ENCODE measurements at places on chromosomes 7 and 10.

GRCh38 chr10:18020523-18020922, 68.8 kb downstream of the SLC39A12 start:
- no peak for DNase-seq

- no peak for DNase-seq
These were observed 64.0 kb upstream of the SEMA3A start for GRCh38 chr7:84258628-84259027.

GRCh38 chr7:8117195-8117594, 144.8 kb downstream of the ICA1 start:
- DNase-seq: no peak

DNA sequence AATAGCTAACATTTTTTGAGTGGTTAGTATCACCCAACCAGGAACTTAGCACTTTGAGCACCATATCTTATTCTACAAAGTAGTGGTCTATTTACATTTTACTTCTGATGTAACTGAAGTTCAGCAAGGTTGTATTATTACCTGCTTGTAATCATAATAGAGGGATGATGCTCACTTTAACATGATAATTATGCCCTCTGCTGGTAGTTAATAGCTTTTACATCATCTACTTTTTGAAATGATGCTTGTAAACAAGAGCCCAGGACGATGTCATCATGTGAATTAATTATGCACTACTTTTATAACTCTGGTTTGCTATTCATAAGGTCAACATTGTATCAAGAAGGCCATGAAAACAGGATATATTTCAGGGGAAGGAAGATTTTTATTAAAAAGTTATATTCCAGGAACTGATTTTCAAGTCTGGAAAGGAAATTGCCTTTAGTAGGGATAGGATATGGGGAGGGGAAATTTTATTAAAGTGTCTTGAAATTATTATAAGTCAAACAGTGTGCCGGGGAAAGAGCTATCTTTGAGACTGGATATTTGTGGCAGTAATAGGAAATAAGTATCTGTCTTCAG, 80.3 kb upstream of the SCIN start:
- no peak for DNase-seq

DNA sequence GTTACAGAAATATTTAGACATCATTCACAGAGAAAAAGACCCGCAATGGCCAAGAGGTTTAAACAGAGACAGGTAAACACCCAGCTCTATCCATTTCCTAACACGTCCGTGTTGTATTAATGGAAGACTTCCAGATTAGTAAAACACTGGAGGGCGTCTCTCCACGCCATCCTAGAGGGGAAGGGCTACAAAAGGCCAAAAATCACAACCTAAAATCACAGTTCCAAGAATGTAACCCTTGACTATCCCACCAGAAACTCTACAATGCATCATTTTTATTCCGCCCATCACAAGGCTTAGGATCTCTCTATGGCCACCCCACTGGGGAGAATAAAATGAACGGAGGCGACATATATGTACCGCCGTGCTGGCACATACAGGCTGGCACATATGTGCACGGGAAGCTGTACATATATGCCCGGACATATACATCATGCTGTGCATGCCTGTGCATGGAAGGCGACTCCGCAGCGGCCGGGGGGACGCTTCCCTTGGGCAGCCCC, 734 bp downstream of the PCLO start:
- DNase-seq: no peak

- no peak for DNase-seq
These were observed 76.5 kb downstream of the BMPER start for GRCh38 chr7:33981671-33982424.

DNA sequence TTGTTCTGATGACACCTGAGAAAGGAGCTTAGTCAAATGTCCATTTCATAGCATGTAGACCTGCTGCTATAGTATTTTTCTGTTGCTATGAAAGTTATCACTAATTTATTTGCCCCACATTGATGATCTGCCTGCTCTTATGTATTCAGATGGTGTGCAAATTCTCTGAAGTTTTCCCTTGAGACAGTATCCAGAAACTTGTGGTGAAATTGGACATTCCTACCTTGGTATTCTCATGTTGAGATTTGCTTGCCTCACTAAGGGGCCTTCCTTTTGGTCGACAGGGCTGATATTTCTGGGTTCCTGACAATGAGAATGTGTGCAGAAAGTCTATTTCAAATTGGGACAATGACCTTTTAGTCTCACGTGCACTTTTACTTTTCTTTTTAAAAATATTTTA, 253.2 kb upstream of the FZD8 start:
- no peak for DNase-seq

DNA sequence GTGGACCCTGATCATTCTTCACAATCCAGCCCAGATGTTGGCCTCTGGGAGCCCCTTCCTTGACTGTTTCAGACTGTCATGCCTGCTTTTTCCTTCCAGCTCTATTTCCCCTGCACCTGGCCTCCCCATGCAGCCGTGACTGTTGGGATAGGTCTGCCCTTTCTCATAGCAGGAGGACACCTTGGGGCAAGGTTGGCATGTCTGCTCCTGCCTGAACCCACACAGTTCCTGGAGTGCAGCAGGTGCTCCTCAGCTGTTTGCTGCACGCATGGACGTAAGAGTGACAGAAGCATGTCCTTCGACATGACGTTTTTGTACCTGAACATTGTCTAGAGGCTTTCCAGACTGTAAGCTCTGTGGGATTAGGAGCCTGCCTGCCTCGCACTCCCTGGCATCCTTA, 24.0 kb downstream of the POR start:
- no peak for DNase-seq

DNA sequence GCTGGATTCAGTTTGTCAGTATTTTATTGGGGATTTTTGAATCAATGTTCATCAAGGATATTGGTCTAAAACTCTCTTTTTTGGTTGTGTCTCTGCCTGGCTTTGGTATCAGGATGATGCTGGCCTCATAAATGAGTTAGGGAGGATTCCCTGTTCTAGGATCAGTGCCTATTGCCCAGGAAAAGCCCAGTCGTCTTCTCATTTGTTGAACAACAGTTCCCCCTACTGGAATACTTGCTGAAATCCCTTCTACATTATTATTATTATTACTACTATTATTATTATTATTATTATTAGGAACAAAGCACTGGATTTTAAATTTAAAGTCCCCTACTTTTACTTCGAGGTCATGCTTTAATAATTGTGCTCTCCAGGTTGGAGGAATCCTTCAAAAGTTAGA, 528.9 kb downstream of the MAGI2 start:
- DNase-seq: no peak

DNA sequence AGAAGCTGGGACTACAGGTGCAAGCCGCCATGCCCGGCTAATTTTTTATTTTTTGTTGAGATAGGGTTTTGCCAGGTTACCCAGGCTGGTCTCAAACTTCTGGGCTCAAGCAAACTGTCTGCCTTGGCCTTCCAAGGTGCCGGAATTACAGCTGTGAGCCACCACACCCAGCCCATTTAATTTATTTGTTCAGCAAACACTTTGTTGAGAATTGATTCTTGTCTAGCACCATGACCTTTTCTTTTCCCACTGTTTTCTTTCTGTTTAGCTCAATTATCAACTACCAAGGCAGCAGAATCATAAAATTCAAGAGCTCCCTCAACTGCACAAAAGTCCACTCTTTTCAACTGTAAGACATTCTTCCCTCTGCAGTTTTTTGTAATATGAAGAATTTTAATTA, 47.8 kb upstream of the PARD3 start:
- no peak for DNase-seq

DNA sequence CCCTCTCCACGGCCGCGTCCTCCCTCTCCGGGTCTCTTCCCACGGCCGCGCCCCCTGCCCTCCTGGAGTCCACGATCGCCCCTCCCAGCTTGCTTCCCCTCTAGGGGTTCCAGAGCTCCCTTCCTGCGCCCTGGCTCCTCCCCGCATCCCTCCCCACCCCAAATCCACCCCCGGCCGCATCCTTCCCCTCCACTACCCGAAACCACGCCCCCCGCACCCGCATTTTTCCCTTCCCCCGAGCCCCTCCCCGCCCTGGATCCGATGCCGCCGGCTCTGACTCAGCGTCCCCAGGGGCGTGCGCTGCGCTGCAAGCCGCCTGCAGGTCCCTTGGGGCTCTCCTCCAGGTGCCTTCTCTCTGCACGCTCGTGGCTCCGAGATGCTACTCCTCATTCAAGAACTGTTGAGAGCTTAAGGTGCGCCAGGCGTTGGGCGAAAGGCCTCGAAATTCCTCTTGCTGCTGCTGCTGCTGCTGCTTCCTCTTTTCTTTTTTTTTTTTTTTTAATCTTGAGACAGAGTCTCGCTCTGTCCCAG, 372 bp upstream of the TMEM130 start:
- DNase-seq: peak; percentile 26

DNA sequence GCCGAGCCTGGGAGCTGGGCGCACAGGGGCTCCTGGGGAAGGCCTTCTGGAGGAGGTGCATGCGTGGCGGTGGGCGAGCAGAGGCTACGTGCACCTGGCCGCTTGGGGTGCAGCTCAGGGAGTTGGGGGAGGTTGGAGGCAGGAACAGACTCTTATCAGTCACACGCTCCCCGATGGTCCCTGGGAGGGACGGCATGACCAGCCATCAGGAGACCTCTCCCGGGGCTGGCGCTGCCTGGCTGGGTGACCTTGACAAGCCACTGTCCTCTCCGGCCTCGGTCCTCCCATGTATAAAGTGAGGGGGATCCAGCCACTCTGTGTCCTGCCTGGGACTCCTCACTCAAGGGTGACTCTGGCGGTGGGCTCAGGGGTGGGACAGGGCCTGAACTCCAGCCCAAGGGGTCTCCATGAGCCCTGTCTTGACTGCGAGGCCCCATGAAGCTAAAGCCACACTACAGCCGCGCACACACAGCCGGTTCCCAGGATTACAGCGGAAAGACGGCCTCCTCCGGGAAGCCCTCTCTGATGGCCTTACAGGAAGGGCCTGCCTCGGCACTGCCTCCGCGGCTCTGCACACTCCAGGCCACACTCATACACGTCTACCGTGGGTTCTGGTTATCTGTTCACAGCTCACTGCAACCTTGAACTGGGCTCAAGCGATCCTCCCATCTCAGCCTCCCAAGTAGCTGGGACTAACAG, 2.3 kb downstream of the TMEM184A start:
- DNase-seq: no peak

- no peak for DNase-seq
These were observed 68.9 kb downstream of the CDK6 start for GRCh38 chr7:92767437-92767836.

- DNase-seq: no peak
These were observed 3.5 kb downstream of the PTPRE start for GRCh38 chr10:127910464-127910770.

- no peak for DNase-seq
These were observed 27.7 kb downstream of the PPP2R2D start for GRCh38 chr10:131928248-131929095.

GRCh38 chr10:104301907-104302690, 33.1 kb downstream of the GSTO2 start:
- DNase-seq: no peak

- no peak for DNase-seq
These were observed 183.9 kb upstream of the FZD1 start for GRCh38 chr7:91080351-91080750.

Data from stimulated activated CD4-positive, alpha-beta T cell treated with anti-CD3 and anti-CD28 coated beads, Interleukin-15, amount 100 ng/mL, for 1 hour (primary cell).